ENCODE measurements at places on chromosomes 12 and 14.

- no peak for DNase-seq
These were observed 90.9 kb downstream of the SRGAP1 start for GRCh38 chr12:63935361-63935760.

GRCh38 chr12:4445156-4446101, at the start of gene FGF6:
TSS of gene FGF6 (minus strand) at chr12:4445815. CDS start at chr12:4445570, 245 bp downstream.
- no peak for DNase-seq

DNA sequence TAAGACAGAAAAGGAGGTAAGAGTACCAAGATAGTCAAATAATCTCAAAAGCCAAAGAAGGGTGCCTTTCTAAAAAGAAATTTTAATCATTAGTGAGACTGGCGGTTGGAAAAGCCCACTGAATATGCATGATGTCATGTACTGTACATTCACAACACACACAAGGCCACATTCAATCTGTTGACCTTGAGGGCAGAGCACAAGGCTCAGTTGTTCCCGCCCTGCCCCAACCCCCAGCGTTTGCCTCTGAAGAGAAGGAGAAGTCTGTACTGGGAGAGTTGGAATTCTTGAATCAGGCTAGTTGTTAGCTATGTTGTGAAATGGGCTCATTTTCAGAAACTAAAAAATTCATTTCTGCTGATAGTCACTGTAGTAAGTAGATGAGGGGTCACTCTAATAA, 50.2 kb upstream of the NID2 start:
- DNase-seq = no peak

DNA sequence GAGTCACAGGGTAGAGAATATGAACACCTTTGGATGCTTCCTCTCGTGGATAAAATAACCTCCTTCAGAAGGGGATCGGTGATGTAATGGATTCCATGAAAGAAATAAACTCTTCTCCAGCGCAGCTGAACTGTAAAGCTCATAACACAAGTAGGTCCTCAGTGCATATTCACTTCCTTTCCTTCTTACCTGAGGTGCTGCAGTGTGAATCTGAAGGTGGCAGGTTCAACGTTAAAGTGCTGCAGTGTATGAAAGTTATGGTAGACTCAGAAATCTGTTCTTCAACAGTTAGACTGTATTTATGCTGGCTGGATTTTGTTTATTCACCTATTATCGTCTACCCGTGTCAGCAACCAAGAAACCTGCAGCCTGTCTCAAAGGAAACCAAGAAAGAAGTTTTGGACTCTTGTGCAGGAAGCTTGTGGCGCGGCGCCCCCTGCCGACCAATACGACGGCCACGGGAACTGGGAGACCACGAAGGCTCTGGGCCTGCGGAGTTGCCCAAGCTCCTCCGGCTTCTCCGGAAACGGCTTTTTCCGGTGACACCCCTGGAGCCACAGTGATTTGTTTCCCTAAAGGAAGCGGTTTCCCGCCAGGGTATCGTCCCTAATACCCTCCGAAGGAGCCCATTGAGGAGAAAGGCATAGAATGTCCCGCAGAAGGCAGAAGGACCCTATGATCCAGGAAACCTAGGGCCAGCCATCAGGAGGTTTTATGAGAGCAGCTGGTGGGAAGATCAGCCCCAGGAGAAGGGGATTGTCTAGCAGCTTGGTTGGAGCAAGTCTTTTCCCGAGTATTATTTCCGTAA, 17.6 kb upstream of the RNASE3 start:
- peak; percentile 61 for DNase-seq

- DNase-seq = no peak
These were observed 2.1 kb downstream of the RNASE13 start for GRCh38 chr14:21032326-21033132.

DNA sequence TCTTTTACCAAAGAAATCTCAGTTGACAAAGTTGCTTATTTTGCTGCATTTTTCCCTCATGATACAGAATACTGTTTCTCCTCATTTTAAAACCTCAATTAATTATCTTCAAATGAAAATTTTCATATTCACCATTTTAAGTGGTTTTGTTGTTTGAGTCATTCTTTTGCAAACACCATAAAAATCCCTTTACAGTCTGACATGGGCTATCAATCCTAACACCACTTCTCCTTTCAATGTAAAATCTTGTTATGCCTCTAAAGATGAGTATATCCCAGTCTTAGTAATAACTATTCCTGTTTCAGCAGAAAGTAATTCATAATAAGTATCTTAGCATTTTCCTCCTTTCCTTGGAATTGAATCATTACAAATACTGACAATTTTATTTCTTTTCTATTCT, 192.2 kb downstream of the SYT1 start:
- DNase-seq = no peak

- no peak for DNase-seq
These were observed 26.6 kb downstream of the UBE3B start for GRCh38 chr12:109504068-109504467.

DNA sequence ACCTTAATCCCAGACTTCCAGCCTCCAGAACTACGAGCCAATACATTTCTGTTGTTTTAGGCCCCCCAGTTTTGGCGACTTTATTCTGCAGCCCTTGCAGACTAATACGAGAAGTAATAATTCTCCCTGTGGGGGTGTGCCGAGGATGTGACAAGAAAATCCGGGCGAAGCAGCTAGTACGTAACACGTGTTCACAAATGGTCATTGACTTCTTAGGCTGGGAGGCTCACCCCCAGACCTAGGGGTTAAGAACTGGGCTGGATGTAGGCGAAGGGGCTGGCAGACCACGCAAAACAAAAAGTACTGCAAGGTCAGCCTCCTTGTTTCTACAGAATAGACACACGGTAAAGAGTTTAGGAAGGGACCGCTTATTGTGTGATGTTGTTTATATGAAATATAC, 69.8 kb upstream of the ESRRB start:
- no peak for DNase-seq

- no peak for DNase-seq
These were observed 27.2 kb downstream of the DDX51 start for GRCh38 chr12:132116709-132117557.

All from activated effector memory CD4-positive, alpha-beta T cell treated with Interleukin-2 at 50 U/mL for 16 hours (primary cell).